ENCODE measurements at places on chromosomes 1 and 21. TPM values are rescaled to one million over a fixed set of nuclear protein-coding genes. Genes with fewer than 3 reads are reported as not detected.

DNA sequence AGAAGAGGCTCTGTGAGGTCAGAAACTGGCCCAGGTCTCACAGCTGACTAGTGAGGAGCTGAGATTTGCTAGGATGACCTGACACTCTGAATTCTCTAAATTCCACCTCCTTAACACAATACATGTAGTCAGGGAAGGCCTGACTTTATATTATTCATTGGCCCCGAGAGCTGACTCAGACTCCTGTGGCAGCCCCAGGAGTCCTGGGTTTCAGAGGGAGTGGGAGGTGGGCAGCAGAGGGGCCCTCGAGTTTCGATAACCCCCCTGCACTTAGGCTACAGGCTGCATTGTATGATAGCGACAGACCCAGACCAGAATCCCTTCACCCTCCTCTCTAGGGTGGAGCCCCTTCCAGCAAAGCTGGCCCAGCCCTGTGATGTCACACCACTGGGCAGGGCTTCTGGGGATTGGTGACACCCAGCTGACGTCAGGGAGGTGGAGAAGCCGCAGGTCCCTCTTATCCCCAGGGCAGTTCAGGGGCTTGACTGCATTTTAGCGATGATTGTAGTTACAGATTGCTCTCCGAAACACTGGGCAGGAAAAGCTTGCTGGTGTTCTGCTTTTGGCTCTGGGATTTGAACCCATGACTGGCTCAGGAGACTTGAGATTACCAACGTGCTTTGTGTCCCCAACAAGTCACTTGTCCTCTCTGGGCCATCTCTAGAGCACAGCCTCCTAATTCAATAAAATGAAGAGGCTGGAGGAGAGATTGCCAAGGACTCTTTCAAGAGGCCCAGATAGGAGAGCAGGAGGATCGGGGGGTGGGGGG lies 17.0 kb upstream of the GPR37L1 start:
- no peaks in the 10 kb centered on the region for H3K4me1 ChIP-seq
- H3K36me3 ChIP-seq = no peaks in the 10 kb centered on the region
- H3K4me3 ChIP-seq = no peak overlapping the region

DNA sequence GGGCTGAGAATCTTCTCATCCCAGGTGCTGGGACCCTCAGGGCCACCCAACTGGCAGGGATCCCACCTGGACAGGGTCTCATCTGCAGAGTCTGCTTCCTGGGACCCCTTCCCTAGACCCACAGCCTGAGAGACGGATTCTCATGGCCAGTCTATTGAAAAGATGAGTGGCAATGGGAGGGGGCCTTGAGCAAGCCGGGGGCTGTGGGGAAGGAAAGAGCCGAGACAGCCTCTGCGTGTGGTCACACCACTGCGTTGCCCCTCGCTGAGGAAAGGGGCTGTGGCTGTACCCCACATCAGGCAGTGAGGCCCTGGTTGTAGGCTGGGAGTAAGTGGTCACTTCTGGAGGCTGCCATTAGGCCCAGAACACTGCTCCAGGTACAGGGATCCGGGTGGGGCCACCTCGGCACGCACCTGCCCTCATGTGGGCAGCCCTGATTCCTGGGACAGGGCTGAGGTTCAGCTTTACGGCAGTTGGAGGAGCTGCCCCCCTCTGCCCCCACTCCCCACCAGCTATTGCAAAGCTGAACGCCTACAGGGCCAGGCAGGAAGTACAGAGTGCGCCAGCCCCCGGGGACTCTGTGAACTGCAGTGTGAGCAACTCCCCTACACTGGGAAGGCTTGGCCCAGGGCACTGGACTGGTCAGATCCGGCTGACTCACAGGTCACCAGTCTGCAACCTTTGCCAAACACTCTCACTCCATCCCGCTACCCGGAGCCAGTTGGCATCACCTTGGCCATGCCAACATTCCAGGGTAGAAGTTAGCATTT lies 106.9 kb downstream of the RIPK4 start:
- H3K27me3 ChIP-seq = peaks cover 10% of the 10 kb centered on the region
- DNase-seq = no peak
- H3K27ac ChIP-seq = no peak overlapping the region
- no peaks in the 10 kb centered on the region for H3K36me3 ChIP-seq

GRCh38 chr1:94095112-94095637 lies 25.8 kb downstream of the ABCA4 start:
- H3K4me3 ChIP-seq = no peak overlapping the region
- no peak for DNase-seq
- H3K27ac ChIP-seq = no peak overlapping the region
- peaks cover 4% of the 10 kb centered on the region for H3K27me3 ChIP-seq
- H3K4me1 ChIP-seq = peaks cover 26% of the 10 kb centered on the region
- no peaks in the 10 kb centered on the region for H3K36me3 ChIP-seq

GRCh38 chr1:28819020-28819419 lies 7.0 kb downstream of the OPRD1 start:
- no peak for DNase-seq
- no peaks in the 10 kb centered on the region for H3K4me1 ChIP-seq
- H3K36me3 ChIP-seq = no peaks in the 10 kb centered on the region
- peaks cover 19% of the 10 kb centered on the region for H3K27me3 ChIP-seq
- H3K4me3 ChIP-seq = no peak overlapping the region
- H3K27ac ChIP-seq = no peak overlapping the region

DNA sequence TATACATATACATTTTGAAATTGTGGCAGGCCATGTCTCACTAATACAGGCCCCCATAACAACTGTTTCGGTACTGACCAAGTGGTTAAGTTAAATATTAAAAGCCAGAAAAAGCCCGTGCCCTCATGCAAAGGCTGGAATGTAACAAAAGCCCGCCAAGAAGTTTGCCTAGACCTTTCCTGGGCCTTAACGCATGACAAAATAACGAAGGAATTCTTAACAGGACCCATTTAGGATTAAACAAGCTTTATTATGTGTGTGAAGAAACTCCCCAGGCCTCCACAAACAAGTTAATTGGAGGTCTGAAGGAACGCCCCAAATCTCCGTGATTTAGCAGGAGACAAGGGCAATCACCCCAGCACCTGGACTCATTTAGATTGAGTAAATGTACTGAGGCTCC lies 42.4 kb downstream of the TNFSF4 start:
- no peak overlapping the region for H3K27ac ChIP-seq
- H3K27me3 ChIP-seq = no peaks in the 10 kb centered on the region
- no peaks in the 10 kb centered on the region for H3K4me1 ChIP-seq
- H3K4me3 ChIP-seq = no peak overlapping the region
- H3K36me3 ChIP-seq = no peaks in the 10 kb centered on the region

- H3K4me1 ChIP-seq = no peaks in the 10 kb centered on the region
- no peak overlapping the region for H3K4me3 ChIP-seq
- peaks cover 17% of the 10 kb centered on the region for H3K36me3 ChIP-seq
- no peak overlapping the region for H3K27ac ChIP-seq
- H3K27me3 ChIP-seq = no peaks in the 10 kb centered on the region
Measured at GRCh38 chr1:19620786-19621185, 23.3 kb upstream of the NBL1 start.

Gene RIPK4
- not detected for total RNA-seq

DNA sequence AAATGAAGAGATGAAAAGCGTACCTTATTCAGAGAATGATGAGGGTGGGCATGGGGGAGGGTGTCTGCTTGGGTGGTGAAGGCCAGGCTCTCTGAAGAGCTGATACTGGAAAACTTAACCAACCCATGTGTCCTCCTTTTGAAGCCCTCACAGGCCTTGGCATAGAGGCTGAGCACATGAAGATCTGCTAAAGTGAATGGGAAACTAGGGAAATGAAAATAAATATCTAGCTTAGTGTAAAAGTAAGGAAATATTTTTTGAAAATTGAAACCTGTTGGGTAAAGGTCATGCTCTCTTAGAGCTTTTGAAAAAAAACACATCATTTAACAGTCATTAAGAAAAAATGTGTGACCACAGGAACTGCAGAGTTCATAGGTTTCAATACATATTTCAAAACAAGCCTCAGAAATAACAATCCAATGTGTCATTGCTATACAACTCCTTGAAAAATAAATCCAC lies 40.5 kb upstream of the RALGPS2 start:
- no peak overlapping the region for H3K4me3 ChIP-seq
- H3K27ac ChIP-seq = no peak overlapping the region
- H3K4me1 ChIP-seq = no peaks in the 10 kb centered on the region
- no peak for DNase-seq
- H3K27me3 ChIP-seq = peaks cover 2% of the 10 kb centered on the region

Gene CIART
- 3.4 TPM for total RNA-seq

Gene ATP1A4
- total RNA-seq = not detected

GRCh38 chr1:160402001-160402795 lies 1.8 kb downstream of the VANGL2 start:
- DNase-seq = no peak
- peaks cover 2% of the 10 kb centered on the region for H3K36me3 ChIP-seq
- peaks cover 37% of the 10 kb centered on the region for H3K27me3 ChIP-seq
- no peak overlapping the region for H3K4me3 ChIP-seq
- peaks cover 5% of the 10 kb centered on the region for H3K4me1 ChIP-seq
- H3K27ac ChIP-seq = no peak overlapping the region

DNA sequence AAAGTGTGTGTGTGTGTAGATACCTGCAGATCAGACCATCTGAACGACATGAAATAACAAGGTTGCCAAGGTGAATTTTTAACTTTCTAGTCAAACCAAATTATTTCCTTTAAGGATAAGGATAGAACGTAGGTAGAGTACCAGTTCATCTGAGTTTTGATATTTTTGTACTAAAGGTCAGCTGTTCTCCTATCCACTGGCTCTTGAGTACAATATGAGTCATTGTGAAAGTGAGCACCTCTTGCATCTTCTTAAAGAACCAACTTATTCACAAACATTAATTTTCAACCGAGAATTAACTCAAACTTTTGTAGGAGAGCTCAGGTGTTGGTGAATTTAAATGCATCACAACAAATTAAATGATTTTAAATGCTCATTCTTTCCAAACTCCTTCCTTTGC lies 71.5 kb downstream of the IFI44 start:
- H3K4me1 ChIP-seq = no peaks in the 10 kb centered on the region
- H3K27me3 ChIP-seq = peaks cover 3% of the 10 kb centered on the region
- no peaks in the 10 kb centered on the region for H3K36me3 ChIP-seq
- DNase-seq = no peak

Gene IGSF21
- total RNA-seq = not detected

GRCh38 chr1:82695443-82695842 lies 894.7 kb downstream of the ADGRL2 start:
- H3K27ac ChIP-seq = no peak overlapping the region
- no peaks in the 10 kb centered on the region for H3K36me3 ChIP-seq
- no peaks in the 10 kb centered on the region for H3K4me1 ChIP-seq
- no peak for DNase-seq
- no peaks in the 10 kb centered on the region for H3K27me3 ChIP-seq
- H3K4me3 ChIP-seq = no peak overlapping the region

Gene LCE2B
- total RNA-seq = not detected

All from activated T-helper 1 cell treated with anti-CD3 and anti-CD28 coated beads, Interleukin-12 subunit alpha, Interleukin-12 subunit beta, Interleukin-2, Interleukin-4 antibody, amounts not matched to agents 30 ng/mL and 10 ng/mL and 1 ng/mL, durations not matched to agents 14 hours and 24 hours and 36 hours (primary cell).